ENCODE measurements at places on chromosomes 4 and X.

DNA sequence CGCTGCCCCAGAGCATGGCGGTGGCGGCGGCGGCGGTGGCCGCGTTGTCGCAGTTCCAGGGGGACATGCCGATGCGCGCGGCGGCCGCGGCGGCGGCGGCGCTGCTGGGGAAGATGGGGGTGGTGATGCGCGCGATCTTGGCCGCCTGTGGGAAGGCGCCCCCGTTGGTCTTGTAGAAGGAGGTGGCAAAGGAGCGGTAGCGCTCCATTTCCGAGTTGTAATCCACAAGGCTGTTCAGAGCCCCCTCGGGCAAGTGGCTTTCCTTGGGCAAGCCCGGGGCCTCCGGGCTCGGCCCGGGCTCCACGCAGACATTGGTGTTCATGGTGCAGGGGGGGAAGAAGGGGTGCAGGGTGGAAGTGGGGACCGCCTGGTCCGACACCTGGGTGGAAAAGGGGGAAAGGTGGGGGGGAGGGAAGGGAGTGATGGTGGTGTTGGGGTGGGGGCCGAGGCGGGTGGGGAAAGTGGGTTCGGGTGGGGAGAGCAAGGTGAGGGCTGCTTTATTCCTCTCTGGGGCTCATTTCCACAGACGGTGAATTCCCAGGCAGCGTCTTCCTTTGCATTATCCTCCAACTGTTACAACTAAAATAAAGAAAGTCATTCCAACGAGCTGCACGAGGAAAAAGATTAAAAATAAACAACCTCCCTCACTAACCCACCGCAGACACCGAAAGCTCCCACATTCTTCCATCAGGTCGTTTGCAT, 3.1 kb downstream of the CXXC4 start:
- no peak for DNase-seq

DNA sequence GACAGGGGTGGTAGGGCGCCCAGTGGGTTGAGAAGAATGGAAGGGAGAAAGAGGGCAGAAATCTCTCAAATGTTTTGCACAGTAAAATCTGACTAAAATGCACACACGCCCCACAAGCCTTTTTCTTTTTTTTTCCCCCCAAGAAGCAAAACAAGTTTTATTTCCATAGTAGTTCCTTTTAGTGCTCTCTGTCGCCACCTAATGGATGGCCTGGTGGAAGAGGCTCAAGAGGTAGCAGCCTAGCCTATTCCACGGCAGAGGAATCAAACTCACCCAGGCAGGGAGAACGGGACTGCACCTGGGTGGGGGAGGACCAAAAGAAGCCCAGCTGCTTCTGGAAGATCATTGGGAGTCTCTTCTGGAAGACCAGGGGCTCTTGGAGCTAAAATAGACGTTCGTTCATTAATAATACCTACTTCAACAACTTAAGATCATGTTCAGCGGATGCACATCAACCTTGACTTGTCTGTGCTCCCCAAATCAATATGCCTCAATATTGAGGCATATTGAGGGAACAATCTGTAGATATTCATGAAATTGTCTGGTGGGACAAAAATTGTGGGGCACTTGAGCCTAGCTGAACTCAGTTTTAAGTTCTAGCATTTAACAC, 31.6 kb upstream of the IRAK1 start:
- peak; percentile 54 for DNase-seq

- no peak for DNase-seq
Observed at GRCh38 chr4:104381729-104382128, 113.0 kb downstream of the CXXC4 start.

GRCh38 chr4:78610546-78611214, 59.1 kb downstream of the ANXA3 start:
- DNase-seq, result no peak

DNA sequence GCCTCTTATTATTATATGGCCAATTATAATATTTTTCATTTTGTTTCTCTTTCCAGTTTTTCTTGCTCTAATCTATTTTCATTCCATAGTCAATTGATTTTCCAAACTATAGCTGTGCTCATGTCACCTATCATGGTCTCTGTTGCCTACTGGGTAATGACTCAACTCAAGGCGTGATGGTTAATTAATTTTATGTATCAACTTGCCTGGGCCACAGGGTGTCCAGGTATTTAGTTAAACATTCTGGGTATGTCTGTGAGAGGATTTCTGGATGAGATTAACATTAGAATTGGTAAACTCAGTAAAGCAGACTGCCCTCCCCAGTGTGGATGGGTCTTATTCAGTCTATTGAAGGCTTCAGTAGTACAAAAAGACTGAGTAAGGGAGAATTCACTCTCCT, 9.9 kb downstream of the FHIP1A start:
- no peak for DNase-seq

- DNase-seq, result peak; percentile 46
Observed at GRCh38 chr4:153137159-153137558, 67.1 kb upstream of the TRIM2 start.

DNA sequence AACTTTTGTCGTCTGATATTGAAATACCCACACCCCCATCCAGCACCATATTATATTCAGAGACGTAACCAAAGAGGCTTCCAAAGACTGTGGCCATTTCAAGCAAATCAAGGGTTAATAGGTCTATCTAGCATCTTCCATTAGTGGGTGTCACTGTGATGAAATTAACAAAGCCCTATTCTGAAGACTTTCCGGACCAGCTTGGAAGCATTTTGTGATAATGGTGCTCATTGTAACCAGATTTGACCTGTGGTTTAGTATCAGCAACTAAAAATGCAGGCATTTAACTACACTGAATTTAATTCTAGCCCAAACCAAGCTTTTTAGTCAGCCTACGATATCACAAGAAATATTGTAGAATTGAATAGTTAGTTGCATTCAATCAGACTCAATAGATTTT, 309.7 kb upstream of the TENM3 start:
- no peak for DNase-seq

GRCh38 chrX:39760930-39761329, 336.8 kb downstream of the BCOR start:
- DNase-seq, result no peak

DNA sequence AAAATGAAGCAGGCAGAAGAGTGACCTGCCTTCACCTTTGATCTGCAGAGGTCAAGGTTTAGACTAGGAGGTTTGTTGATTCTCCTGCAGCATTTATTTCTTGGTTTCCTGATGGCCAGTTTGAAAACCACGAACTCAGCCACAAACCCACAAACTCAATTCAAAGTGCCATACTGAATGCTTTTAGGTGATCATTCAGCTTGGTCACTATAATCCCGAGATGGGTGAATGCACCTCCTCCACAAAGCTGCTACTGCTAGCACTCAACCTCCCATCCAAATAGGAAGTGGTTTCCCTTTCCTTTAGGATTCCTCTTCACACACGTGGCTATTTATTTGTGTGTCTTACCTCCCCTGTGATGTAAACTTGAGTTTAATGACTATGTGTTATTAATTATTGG, 225.2 kb downstream of the MID1 start:
- DNase-seq, result no peak

DNA sequence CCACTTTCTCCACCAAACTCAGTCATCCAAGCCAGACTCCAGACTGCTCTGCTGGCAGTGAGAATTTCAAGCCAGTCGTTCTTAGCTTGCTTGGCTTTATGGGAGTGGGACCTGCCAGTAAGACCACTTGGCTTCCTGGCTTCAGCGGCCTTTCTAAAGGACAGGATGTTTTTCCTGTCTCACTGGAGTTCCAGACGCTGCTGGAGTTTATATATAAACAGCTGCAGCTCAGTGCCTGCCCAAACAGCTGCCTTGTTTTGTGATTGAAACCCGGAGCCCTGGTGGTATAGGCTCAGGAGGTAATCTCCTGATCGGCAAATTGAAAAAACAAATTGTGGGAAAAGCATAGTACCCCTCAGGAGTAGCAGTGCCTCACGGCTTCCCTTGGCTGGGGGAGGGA, 1165.8 kb upstream of the ADGRL3 start:
- DNase-seq, result no peak

DNA sequence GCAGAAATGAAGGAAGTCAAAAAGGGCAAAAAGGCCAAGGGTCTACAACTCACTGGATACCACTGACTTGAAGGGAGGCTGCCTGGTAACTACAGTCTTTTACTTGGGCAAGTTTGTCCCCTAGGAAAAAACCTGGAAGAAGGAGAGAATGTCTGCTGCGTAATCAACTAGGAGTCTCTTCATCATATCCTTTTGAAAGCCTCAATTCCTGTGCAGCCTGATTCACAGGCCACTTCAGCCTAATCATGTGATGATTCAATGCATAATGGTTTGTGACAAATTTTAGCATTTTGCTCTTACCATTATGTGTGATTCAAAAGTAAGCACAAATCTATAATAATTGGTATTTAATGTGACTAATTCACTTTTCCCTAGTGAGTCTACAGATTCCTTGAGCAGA, 273.6 kb downstream of the FRMPD4 start:
- DNase-seq, result no peak

- DNase-seq, result peak; percentile 23
Observed at GRCh38 chr4:150078041-150078578, at the start of gene DCLK2. DCLK2 (plus strand) TSS chr4:150078445; CDS start chr4:150079028, 583 bp downstream.

- no peak for DNase-seq
Observed at GRCh38 chr4:41060352-41061334, 153.7 kb downstream of the APBB2 start.

DNA sequence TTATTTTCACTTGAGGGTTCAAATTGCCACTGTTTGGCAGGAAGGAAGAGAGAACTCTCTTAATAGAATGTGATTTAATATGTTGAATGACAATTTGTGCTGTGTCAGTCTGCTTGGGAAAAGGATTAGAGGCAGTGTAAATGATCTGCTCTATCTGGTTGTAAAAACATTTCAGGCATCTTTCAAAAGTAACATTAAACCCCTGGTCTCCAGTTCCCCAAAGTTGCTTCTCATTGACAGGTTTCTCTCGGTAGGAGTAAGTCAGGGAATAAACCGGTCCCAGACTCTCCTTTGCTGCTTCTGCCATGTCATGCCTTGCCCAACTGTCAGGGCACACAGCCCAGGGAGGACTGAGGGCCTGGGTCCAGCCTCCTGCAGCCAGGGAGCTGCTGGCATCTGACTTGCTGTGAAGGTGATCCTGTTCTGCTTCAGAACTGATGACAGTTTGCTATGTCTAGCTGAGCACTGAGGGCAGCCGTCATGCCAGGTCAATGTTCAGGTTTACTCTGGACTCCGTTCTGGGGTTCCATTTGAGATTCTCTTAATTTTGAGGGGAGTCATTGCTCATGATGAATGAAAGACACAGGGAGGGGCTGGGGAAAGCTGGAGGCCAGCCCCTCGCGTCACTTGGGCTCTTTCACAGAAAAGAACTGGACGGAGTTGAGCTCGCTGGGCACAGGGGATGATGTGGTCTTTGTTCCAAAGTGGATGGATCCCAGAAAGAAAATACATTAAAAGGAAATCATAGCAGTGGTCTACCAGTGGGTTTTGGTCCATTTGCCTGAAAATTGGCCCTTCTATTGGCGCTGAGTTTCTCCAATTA, 312.4 kb downstream of the ARHGAP10 start:
- DNase-seq, result no peak

GRCh38 chrX:79174949-79175644, 30.6 kb downstream of the GPR174 start:
- no peak for DNase-seq

DNA sequence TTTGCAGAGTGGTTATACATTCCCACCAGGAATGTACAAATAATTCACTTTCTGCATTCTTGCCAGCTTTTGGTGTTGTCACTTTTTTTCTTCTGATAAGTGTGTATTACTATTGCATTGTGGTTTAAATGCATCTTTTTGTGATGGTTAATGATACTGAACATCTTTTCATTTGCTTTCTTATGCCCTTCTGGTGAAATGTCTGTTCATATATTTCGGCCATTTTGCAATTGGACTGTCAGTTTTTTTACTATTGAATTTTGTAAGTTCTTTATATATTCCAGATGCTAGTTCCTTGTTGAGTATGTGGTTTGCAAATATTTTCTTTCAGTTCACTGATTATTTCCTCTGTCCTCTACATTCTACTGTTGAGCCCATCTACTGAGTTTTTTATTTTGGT, 19.4 kb upstream of the BMP2K start:
- DNase-seq, result no peak

DNA sequence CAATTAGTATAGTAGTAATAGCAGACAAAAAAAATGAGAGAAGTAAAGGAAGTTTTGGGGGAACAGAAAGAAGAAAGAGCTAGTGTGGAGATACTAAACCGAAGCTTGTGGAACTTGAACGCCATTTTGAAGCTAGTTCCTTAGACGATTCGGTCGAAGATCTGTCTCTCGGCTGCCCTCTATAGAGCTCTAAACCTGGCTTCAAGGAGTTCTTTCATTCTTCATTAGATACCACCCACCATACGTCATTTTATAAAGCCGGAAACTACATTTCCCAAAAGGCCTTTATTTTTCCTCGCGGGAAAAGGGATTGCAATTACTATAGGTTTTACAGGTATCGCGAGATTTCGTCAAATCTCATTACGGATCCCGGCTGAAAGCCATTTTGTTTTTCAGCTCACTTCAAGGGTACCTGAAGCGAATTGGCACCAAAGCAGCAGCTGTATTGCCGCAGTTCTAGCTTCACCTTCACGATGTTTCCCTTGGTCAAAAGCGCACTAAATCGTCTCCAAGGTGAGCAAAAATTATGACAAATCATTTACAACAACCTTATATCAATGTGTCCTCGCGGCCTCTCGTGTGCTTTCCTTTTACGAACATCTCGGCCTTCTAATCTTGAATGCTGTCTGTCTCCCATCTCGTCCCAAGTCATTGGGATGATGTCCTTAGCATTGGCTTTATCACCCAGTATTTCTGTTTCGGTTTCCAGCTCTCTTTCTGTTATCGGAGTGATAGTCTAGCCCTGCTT, at the start of gene COX7B:
Gene COX7B (plus strand): TSS at position 388 of the 748 bp plus-strand sequence. CDS start 86 bp downstream, at position 474.
- DNase-seq, result peak; percentile 73

GRCh38 chr4:53066155-53066554, 204.0 kb downstream of the RASL11B start:
- DNase-seq, result no peak

- DNase-seq, result no peak
Observed at GRCh38 chr4:82172186-82172585, 201.6 kb downstream of the HNRNPD start.

GRCh38 chr4:140926672-140927071, 170.5 kb upstream of the TBC1D9 start:
- DNase-seq, result no peak

DNA sequence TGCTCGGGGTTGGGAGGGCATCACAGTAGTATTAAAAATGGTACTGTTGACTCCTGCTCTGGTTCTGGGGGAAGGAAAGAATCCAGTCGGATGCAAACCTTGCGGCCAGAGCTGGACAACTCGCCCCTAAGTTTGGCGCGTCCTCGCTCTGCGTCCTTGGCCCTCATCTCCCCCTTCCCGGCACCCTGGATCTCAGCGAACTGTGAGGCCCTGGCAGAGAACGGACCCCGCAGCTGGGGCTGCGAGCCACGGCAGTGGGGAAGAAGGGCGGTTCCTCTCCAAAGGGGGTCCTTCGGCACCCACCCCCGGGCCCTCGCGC, 14.0 kb downstream of the ARHGEF6 start:
- DNase-seq, result no peak

- no peak for DNase-seq
Observed at GRCh38 chrX:39749135-39749534, 348.6 kb downstream of the BCOR start.

- DNase-seq, result no peak
Observed at GRCh38 chrX:152817078-152817764, 13.3 kb downstream of the CETN2 start.

GRCh38 chr4:79431839-79432238, 23.8 kb upstream of the GK2 start:
- no peak for DNase-seq

Data from breast epithelium (tissue), 4 donors.